ENCODE measurements at places on chromosomes 6 and 20. TPM values are rescaled to one million over a fixed set of nuclear protein-coding genes. Genes with fewer than 3 reads are reported as not detected.
A peak's percentile ranks its signal among the peaks of the same experiment; 100 is the strongest.

- no peak for DNase-seq
Measured at GRCh38 chr6:121594053-121594452, 158.6 kb downstream of the GJA1 start.

The SGK1 gene
- total RNA-seq, result 46.3 TPM

GRCh38 chr6:112253498-112253840, 898 bp downstream of the LAMA4 start:
- no peak for DNase-seq

GRCh38 chr6:117908246-117909068, 1.4 kb downstream of the SLC35F1 start:
- no peak for DNase-seq

The ULBP3 gene
- 4.5 TPM for total RNA-seq

- no peak for DNase-seq
Measured at GRCh38 chr6:21459641-21460040, 133.9 kb upstream of the SOX4 start.

GRCh38 chr6:136550045-136550329, 235 bp downstream of the MAP7 start:
- DNase-seq, result no peak

GRCh38 chr6:39309942-39310531, 4.2 kb downstream of the KCNK17 start:
- DNase-seq, result peak; percentile 78

GRCh38 chr6:137417396-137417795, 76.8 kb downstream of the OLIG3 start:
- no peak for DNase-seq

GRCh38 chr6:10205892-10206291, 209.0 kb downstream of the TFAP2A start:
- DNase-seq, result no peak

DNA sequence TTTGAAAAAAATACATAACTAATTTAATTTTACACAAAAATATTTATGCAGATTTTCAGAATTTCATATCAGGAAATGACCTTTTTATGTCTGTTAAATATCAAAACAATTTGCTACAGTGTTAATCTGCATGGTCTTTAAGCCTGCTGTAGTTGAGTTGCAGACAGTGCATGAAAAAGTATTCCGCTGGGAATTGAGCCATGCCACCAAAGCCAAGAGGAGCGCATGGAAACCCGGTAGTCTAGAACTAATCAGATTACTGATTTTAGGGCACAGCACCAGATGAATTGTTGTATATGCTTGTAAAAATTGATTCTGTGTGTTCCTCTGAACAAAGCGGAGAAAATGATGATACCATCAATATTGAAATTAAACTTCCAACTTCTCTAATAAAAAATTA, 34.3 kb upstream of the LAMP5 start:
- no peak for DNase-seq

GRCh38 chr6:39199231-39199940, 29.9 kb downstream of the KCNK5 start:
- no peak for DNase-seq

DNA sequence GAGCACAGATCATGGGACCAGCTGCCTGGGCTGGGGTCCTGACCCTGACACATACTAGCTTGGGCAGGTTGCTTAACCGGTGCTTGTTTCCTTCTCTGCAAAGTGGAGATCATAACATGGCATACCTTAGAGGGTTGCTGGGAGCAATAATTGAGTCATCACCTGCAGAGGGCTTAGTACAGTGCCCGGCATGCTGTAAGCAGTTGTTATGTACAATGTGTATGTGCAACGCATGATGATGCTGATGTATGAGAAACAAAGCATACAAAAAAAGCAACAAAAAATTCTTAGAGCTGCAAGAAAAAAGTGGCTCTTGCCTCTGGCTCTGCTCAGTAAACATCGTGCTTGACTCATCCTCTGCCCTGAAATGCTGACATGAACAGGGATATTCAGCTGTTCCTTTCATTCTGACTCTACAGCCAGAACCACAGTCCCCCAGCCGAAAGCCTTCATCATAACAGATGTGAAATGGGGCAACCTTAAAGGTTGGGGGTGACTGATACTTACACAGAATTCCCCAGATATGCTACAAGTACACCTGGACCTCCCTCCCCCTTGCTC, 91.7 kb downstream of the CLIC5 start:
- no peak for DNase-seq

GRCh38 chr6:87308970-87309369, 13.4 kb upstream of the SMIM8 start:
- DNase-seq, result no peak

DNA sequence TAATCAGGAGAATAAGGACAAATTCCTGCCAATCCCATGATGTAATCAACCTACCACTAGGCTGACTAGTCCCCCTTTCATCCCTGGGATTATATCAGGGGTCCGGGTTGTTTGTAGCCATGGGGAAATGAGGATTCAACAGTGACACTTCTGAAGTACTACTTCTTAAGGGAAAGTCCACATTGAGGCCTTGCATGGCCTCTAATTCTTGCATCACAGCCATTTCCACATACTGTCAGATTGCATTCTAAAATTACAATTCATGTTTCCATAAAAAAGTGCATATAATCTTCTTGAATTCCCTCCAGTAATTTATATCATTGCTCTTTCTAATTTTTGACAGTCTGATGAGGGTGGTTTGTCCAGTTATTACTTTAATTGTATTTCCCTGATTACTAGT, 184.2 kb downstream of the PHF3 start:
- no peak for DNase-seq

GRCh38 chr6:44316481-44316880, 3.3 kb upstream of the AARS2 start:
- DNase-seq, result no peak

DNA sequence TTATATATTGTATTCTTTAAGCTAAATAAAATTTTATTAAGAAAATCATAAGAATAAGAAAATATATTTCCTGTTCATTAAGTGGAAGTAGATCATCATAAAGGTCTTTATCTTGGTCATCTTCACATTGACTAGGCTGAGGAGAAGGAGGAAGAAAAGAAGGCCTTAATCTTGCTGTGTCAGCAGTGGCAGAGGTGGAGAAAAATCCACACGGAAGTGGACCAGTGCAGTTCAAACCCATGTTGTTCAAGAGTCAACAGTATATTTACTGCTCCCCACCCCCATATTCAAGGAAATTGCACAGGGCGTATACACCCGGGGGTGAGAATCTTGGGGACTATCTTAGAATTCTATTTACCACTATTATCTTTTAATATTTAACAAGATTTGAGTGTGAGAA, 178.6 kb upstream of the SCGN start:
- no peak for DNase-seq

DNA sequence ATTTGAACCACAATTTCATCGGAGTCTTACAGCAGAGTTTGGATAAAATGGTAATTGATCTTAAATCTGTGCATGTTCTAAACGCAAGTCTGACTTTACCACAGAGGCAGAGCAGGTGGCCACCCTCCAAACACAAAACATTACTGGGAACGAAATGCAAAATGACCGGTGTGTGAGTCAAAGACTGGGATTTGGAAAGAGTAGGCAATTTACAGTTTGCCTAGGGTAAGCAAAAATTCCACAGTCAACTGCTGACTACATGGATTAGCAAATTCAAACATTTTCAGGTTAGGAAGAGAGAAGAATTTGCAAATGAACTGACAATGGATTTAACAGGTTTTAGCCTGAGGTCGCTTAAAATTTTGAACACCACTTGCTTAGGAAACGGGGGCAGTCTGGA, 444.4 kb downstream of the HDGFL1 start:
- DNase-seq, result no peak

The IL17A gene
- total RNA-seq, result not detected

DNA sequence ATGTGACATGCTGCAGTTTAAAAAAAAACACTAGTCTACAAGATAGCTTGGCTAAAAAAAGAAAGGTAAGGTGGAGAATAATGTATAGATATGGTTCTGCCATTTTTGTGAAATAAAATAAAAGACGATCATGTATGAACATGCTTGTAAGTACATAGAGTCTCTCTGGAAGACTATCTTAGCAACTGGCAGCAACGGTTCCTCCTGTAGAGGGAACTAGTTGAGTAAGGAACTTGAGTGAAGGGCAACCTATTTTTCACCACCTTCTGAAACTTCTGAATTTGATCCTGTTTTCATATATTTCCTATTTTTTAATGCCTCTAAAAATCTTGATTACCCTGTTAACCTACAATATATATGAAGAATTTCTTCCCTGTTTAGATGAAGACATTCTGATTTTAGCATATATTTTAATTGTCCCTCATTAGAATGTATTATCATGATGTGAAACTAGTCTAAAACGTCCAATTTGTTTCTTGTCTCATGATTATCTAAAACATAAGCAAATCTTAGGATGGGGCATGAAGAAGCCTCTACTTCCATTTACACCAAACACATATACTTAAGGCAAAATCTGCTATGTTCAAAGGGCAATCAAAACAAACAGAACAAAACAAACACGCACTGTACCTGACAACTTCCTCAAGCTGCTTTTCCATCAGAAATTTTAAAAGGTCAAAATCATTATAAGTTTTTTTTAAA, 202.5 kb downstream of the ISM1 start:
- no peak for DNase-seq
